ENCODE measurements at places on chromosomes 3 and 15.

GRCh38 chr3:963755-964154 is 129.1 kb upstream of the CNTN6 start:
- no peak for DNase-seq

- peak; percentile 81 for DNase-seq
These were observed 263.0 kb downstream of the EBLN2 start for GRCh38 chr3:73324203-73325155.

DNA sequence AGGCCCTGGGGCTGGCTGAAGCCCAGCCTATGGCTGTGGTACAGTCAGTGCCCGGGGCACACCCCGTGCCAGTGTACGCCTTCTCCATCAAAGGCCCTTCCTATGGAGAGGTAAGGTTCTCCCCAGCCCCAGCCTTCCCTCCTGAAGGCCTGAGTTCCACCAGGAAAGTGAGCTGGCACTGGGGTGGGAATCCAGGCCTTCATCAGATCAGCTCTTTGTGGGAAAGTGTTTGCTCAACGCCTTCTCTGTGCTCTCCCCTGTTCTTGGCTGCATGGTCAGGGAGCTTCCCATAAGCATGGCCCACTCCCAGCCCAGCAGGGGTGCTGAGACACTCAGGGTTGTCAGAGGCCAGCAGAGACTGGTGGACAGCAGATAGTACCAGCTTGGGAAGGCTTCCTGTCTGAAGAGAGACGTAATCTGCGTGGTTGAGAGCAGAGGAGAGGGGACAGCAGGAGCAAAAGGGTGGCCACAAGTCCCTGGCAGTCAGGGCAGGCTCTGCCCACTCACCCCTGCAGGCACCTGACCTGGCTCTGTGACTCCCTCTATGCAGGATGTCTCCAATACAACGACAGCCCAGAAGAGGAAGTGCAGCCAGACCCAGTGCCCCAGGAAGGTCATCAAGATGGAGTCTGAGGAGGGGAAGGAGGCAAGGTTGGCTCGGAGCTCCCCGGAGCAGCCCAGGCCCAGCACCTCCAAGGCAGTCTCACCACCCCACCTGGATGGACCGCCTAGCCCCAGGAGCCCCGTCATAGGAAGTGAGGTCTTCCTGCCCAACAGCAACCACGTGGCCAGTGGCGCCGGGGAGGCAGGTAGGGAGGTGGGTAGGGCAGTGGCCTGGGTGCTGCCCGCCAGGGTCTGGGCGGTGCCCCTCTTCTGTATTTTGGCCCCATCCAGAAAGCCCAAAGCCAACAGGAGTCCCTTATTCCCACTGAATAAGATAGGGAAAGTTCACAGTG is 38.4 kb downstream of the PML start:
- no peak for DNase-seq

DNA sequence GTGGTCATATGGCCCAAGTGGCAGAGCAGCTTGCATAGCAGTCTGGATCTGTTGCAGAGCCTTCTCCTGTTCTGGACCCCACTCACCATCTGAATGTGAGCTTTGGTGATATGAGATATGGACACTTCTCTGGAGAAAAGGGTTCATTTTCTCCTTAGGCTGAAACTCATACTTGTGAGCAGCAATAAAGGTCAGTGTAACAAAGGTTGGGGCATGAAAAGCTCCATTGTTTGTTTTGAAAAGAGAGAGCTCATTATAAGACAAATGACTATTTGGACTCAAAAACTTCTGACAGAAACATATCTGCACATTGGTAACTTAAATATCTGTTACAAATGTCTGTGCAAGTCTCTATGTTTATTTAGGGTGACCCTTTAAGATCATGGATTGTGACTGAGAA is 517.3 kb downstream of the MFSD1 start:
- no peak for DNase-seq

DNA sequence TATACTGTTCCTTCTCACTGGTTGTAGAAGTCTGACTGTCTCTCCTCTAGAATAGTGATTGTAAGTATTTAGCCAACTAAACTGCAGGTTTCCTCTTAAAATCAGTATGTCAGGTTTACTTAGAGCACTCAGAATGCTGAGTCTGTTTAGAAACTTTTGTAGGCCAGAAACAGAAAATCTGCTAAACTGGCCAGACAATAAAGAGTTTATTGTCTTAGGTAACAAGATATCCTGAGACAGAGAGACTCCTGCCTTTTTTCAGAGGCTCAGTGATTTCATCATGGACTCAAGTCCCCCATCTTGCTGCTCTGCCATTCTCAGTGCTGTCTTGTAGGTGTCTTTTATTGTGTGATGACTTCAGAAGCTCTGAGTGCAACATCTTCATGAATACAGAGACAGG is 279.0 kb downstream of the MFSD1 start:
- no peak for DNase-seq

DNA sequence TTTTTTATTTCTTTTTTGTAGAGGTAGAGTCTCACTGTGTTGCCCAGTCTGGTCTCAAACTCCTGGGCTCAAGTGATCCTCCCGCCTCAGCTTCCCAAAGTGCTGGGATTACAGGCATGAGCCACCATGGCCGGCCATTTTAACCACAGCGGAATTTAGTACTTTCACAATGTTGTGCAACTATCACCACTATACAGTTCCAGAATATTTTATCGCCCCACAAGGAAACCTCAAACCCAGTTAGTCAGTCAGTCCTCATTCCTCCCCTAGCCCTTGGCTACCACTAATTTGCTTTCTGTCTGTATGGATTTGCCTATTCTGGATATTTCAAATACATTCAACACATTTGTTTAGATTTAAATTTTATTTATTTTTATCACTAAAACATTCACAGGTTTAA is 15.5 kb upstream of the HOMER2 start:
- peak; percentile 56 for DNase-seq

GRCh38 chr3:111577798-111578685 is 17.1 kb downstream of the ZBED2 start:
- peak; percentile 77 for DNase-seq

- DNase-seq, result peak; percentile 14
These were observed 228.6 kb upstream of the CMC1 start for GRCh38 chr3:28012830-28013229.

- DNase-seq, result peak; percentile 93
These were observed 92.7 kb upstream of the GOLGA6L4 start for GRCh38 chr15:84142888-84143337.

- no peak for DNase-seq
These were observed 289.7 kb upstream of the DNAJC19 start for GRCh38 chr3:181279239-181279565.

DNA sequence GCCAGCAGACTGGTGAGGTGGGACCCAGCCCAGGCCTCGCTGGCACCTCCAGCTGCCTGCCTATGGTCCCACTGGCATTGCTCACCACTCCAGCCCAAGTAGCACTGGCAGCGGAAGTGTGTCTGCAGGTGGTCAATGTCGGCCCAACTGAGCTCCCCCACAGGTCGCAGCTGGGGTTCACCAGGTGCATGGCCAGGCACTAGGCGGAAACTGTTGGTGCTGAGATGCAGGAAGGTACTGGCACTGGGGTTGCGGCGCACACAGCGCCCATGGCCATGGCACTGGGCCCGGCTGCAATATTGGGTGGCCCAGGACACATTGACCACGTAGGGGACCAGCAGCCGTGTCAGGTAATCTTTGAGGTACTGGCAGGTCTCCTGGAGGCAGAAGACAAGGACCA is 4.4 kb downstream of the HYAL2 start:
- DNase-seq, result no peak

GRCh38 chr15:27844018-27844666 is 255.0 kb downstream of the OCA2 start:
- peak; percentile 85 for DNase-seq

DNA sequence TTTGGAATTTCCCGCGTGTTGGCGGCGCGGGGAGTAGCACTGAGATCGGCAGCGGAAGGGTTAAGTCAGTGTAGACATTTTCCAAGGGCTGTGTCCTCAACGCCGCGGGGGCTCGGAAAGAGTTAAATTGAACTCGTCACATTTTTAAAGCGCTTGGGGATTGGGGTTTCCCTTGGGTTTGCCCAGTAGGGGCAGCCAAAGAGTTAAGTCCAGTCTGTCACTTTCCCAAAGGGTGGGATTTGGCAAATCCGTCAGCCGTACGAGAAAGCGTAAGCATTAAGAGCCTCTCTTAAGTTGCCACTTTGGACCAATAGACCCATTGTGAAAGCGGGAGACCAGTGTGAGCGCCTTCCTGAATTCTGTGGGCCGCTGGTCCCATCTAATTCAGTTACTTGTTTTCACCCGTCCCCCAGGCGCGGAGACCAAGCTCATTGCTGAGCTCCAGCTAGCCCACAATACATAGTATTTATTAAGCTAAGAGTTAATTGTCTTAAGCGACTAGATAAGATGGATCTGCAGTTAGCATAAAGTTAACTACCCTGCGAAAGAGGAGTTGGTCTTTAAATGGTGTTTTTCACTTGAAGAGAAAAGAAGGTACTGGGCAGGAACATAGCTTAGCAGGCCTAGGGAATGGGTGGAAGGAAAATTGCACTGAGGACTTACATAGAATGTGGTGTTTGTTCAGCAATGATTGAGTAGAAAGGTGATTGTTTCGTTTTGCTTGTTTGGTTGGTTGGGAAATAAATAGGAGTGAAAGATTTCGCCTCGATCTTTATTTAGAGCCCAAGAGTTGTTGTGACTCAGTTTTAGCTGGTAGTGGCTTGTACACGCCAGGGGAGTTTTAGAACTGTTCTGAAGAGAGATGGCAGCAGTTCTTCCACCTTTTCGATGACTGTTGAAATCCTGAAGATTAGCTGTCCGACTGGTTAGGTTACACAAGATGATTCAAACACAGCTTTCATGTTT is 932 bp downstream of the ARL8B start:
- DNase-seq, result peak; percentile 67

GRCh38 chr3:189361103-189361835 is 189.5 kb downstream of the TPRG1 start:
- no peak for DNase-seq

- DNase-seq, result no peak
These were observed 363.4 kb upstream of the RARB start for GRCh38 chr3:25064681-25065080.

- no peak for DNase-seq
These were observed 107.3 kb upstream of the SELENOK start for GRCh38 chr3:53998980-53999379.

- no peak for DNase-seq
These were observed 38.7 kb upstream of the SLCO2A1 start for GRCh38 chr3:134068429-134068828.

- peak; percentile 8 for DNase-seq
These were observed 181.3 kb downstream of the SNRPN start for GRCh38 chr15:25136119-25136518.

DNA sequence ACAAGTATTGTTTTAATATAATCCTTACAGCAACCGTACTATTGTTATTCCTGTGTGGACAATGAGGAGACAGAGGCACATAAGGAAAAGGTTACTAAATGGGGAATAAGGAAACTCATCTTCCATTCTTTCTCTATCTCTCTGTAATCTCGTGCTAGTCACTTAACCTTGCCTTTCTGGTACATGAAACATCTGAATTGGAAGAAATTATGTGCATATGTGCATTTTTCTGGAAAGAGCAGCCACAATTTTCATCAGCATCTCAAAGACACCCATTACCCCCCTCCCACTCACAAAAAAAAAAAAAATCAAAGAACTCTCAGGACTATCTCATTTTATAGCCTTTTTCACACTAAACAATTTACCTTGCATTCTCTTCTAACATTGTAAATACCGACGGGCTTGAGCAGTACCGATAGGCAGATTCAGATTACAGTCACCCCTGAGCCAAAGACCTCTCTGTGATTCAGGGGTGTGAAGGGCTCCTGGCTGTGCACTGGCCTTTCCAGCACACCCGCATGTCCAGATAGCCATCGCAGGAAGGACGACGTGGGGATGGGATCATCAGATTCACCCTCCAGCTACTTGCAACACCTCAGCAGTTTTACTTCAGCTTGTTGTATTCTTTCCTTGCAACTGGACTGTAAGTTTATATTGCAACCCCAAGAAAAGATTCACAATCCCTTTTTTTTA is 48.1 kb downstream of the CASR start:
- DNase-seq, result peak; percentile 0

- no peak for DNase-seq
These were observed 43.5 kb downstream of the ATP13A5 start for GRCh38 chr3:193335031-193335430.

DNA sequence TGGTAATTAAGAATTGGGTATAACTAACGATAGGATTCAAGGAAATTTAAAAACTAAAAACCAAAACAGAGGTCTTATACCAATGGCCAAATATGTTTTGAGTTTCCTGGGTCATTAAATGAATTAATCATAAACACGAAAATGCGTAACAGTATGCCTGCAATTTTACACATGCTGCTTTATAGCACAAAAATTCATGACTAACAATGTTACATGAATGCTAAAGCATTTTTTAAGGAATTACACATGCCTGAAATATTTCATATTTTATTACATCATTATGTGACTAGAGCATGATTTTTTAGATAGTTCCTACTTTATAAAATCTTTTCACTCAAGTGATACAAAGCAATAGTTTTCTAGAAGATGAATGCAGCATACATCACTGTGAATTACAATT is 74.7 kb downstream of the ZNF148 start:
- DNase-seq, result peak; percentile 49

- DNase-seq, result peak; percentile 66
These were observed 9.6 kb downstream of the XCR1 start for GRCh38 chr3:46017720-46018119.

- DNase-seq, result no peak
These were observed 153.7 kb downstream of the TPRG1 start for GRCh38 chr3:189325454-189325853.

DNA sequence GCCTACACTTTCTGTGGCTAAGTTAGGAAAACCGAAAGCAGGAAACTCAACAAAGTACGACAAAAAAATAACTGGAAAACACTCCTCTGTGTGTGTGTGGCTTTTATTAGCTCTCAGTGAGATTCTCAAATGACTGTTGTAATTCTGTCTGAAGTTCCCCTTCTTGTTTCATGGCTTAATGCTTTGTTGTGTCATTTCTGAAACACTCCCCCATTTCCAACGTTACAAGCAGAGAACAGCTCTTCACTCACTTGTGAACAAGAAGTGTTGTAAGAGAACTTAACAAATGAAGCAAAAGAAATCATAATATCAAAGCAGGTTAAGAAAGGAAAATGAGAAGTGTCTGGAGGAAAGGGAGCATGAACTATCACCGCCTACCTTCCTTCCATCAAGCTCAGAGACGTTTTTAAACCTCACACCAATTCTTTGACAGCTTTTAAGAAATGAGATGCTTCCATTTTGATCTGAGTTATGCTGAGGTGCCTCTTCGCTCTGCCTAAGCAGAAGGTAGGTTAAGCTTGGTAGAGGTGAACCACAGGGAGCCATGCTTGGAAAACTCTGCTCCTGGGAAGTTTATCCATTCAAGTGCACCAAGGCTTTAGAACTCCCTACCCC is 12.4 kb upstream of the SEC62 start:
- no peak for DNase-seq

GRCh38 chr3:110533089-110533488 is 538.5 kb upstream of the NECTIN3 start:
- DNase-seq, result no peak

DNA sequence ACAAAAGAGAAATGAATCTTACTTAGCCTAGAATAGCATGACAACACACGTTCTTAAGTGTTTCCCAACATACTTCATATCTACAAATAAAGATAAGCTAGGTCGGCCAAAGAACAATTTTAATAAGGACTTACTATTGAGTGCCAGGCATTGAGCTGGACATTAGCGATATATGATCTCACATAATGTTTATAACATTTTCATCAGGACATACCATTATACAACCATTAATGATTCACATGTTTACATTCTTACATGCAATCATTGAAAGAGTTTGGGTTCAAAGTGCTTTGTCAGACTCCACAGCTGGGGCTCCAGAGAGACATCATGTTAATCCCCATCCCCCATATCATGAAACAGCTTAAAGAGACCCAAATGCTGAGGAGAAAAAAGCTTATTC is 189.0 kb downstream of the STT3B start:
- DNase-seq, result no peak

GRCh38 chr3:9878700-9879099 is 1.4 kb downstream of the CIDEC start:
- no peak for DNase-seq

- DNase-seq, result no peak
These were observed 391.8 kb downstream of the ZPLD1 start for GRCh38 chr3:102826636-102827035.

All from AG20443 (cell line).